ENCODE measurements at places on chromosomes 7 and 10. TPM values are rescaled to one million over a fixed set of nuclear protein-coding genes. Genes with fewer than 3 reads are reported as not detected.

DNA sequence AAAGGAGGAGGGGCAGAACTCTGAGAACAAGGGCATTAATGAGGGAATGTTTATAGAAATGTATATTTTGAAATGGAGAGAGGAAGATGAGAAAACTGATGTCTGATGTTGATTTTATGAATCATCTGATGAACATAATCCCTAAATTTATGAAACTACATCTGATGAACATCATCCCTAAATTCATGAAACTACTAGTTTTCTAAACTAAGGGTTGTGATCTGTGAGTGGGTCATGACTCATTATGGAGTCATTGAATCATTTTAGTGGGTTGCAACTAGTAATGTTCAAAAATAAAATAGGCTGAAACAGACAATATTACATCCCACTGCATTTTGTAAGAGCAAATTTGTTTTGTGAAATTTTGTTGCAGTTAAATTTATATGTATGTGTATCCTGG lies 442.6 kb upstream of the TEX47 start:
- no peak for DNase-seq

DNA sequence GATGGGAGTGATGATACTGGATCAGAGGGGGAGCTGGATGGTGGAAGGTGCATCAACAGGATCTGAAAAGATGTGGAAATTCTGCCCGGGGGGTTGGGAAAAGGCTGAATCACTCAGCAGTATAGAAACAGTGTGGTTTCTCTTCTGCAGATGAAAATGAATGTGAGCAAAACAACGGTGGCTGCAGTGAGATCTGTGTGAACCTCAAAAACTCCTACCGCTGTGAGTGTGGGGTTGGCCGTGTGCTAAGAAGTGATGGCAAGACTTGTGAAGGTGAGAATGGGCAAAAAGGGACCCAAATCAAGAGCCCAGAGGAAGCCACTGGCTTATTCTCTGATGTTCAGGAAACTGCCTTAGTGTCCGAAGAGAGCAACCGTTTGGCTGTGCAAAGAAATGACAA lies 12.9 kb downstream of the OIT3 start:
- DNase-seq: no peak

- no peak for DNase-seq
These were observed 222.4 kb downstream of the SORCS1 start for GRCh38 chr10:106942035-106942662.

DNA sequence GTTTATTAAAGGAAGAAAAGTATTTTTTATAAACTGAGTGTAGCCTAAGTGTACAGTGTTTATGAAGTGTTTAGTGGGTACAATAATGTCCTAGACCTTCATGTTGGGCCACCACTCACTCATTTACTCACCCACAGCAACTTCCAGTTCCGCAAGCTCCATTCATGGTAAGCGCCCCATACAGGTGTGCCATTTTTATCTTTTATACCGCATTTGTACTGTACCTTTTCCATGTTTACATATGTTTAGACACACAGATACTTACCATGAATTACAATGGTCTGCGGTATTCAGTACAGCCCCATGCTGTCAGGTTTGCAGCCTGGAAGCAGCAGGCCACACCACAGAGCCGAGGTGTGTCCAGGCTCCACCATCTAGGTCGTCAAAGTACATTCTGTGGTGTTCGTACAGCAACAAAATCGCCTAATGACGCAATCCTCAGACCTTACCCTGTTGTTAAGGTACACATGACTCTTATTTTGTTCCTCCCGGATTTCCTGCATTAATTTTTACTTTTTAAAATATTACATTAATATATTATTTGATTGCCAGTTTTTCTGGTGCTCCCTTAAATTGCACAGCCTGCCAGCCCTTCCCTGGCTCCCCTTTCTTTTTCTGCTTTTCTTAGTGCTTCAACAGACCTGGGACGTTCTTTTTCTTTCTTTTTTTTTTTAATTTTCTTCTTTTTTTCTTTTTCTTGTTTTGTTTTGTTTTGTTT lies 881 bp upstream of the SSBP1 start:
- DNase-seq: no peak

DNA sequence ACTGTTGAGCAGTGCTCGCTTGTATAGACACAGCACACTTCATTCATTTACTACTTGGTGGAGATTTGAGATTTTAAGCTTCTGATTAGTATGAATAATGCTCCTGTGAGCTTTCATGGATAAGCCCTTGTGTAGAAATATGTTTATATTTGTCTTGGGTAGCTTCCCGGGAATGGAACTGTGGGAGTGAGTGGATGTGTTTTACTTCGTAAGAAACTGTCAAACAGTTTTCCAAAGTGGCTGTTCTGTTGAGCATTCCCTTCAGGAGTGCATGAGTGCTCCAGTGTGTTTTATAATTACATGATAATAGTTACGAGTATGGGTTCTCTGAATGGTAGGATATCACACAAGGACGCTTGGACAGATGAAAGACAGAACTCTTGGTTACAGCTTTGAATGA lies 49.4 kb downstream of the VWC2 start:
- no peak for DNase-seq

The MLXIPL gene
- 3.4 TPM for total RNA-seq

- DNase-seq: no peak
These were observed 248.4 kb upstream of the KLF6 start for GRCh38 chr10:4033341-4033896.

GRCh38 chr10:18140957-18141845 lies 977 bp downstream of the CACNB2 start:
- DNase-seq: no peak

The PLXNA4 gene
- 5.9 TPM for total RNA-seq

The DEPP1 gene
- total RNA-seq: 42.2 TPM

- no peak for DNase-seq
These were observed 107.7 kb upstream of the GDF10 start for GRCh38 chr10:47192273-47192672.
